Fibroblast of the aortic adventitia (primary cell): ENCODE measurements at places on chromosomes 2 and 18.

DNA sequence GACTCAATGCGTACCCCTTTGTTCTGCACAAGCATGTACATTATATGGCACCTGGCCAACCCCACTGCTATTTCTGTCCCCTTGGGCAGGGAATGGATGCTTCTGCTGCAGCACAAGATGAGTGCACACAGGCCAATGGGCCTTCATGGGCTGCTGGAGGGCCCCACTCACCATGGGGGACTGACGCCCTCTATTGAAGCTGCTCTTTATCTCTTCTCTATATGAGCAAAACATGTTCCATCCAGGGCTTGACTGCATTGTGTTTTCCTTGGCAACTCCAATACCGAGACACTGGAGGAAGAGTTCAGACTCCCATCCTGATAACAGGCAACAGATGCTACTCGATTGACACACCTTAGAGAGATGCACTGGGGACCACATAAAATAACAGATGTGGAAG is 251.6 kb upstream of the NCKAP5 start:
- DNase-seq = peak; percentile 22

DNA sequence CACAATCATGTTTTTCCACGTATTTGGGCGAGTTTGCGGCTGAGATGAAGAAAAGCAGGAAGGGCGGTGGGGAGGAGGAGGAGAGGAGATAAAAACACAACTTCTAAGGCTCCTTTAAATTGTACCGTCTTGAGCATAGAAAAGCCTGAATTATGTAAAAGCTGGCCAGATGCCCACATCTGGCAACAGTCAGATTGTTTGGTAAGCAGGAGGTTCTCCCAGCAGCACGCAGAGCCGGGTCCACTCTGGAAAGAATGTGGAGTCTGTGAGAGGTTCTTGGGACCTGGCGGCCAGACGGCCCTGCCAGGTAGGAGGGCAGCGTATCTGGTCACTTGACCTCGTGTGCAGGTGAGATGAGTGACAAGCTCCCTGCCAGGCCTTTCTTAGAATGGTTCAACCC is 215.3 kb upstream of the APCDD1 start:
- peak; percentile 32 for DNase-seq

DNA sequence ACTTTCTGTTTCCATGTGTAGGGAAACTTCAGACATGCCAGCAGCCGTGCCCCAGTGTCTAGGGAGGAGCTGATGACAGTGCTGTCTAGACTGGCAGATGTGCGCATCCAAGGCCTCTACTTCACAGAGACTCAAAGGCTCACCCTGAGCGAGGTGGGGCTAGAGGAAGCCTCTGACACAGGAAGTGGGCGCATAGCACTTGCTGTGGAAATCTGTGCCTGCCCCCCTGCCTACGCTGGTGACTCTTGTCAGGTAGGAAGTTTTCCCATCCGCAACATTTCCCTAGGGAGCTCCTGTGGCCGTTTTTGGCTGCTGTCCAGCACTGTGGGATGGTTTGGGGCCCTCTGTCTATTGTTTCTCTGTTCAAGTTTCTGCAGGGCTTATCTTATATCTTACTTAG is 143.1 kb upstream of the TTC39C start:
- no peak for DNase-seq

GRCh38 chr18:3481696-3482210 is 31.8 kb downstream of the TGIF1 start:
- DNase-seq = peak; percentile 52

DNA sequence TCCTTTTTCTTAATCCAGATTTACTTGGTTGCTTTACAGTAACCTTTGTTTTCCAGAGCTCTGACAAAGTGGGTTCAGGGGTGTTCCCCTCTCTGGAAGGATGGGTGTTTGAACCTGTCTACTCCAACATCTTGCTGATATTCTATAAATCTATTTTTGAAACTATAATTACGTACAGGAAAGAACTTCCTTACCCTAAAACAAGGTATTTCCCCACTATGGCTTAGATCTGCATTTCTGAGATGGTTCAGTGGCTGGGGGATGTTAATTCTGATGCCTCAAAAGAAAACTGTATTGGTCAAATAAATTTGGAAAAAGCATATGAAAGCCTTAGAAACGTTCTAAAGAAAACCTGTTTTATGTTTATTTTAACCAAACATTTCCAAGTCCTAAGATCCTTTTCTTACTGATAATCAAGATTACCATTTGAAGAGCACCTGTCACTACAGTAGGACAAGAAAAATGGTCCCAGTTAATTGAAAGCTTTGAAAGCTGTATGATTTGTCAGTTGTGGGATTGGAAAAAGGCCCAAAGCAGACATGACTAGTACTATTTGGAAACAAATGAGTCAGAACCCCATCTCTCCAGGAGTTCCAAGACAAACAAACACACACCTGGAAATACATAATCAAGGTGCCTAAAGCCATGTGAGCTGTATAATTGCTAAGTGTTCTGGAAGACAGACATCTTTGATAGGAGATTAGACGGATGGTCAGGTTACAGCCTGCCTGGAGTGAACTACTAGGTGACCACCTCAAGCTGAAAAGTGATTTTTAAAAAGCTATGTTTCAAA is 57.5 kb downstream of the KDM3A start:
- DNase-seq = no peak

- no peak for DNase-seq
These were observed 403.5 kb downstream of the SETBP1 start for GRCh38 chr18:45084206-45084605.
